Stimulated activated CD8-positive, alpha-beta memory T cell treated with anti-CD3 and anti-CD28 coated beads, Interleukin-2, amount 100 ng/mL, for 1 hour (primary cell): ENCODE measurements at places on chromosomes 16 and 17.

DNA sequence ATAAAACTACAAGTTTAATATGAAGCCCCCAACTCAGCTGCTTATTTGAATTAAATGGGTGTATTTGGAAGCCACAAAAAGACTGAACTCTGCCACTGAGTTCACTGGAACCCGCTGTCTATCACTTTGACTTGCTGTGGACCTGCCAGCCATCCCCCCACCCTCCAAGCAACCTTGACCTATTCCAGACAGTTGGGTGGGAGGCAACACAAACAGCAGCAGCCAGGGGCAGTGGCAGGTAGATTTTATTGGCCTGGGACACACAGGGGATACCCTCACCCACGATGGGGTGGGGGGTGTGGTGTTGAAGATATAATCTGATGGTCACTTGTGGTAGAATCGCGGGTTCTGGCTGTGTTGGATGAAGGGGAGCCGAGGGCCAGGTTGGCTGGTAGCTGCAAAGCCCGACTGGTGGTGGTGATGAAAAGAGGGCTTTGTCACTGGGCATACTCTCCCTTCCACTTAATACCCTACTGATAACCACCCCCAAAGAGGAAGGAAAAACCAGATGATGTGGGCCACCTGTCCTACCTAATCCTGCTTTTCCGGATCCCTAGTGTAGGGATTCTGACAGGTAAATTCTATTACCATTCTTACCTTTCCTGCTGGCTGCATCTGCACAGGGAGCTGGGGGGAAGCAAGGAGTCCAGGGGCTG is 2.6 kb downstream of the GPS2 start:
- DNase-seq: no peak

- no peak for DNase-seq
Observed at GRCh38 chr16:592518-593306, 2.8 kb downstream of the RAB40C start.

- no peak for DNase-seq
Observed at GRCh38 chr16:58655215-58655596, 25.6 kb upstream of the CNOT1 start.

DNA sequence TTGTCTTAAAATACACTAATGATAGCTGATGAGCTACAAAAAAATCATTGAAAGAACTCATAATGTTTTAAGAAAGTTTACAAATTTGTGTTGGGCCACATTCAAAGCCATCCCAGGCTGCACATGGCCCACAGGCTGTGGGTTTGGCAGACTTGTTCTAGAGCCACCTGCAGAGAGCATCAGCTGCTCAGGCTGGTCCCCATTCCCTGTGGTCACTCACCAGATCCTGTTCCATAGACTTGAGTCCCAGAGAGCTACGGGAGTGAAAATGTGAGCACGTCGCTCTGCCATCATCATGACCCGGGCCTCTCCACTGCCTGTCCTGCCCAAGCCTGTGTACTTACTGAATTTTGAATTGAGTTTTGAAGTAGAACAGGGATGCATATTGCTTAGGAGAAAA is 6.9 kb downstream of the SLC26A11 start:
- no peak for DNase-seq

DNA sequence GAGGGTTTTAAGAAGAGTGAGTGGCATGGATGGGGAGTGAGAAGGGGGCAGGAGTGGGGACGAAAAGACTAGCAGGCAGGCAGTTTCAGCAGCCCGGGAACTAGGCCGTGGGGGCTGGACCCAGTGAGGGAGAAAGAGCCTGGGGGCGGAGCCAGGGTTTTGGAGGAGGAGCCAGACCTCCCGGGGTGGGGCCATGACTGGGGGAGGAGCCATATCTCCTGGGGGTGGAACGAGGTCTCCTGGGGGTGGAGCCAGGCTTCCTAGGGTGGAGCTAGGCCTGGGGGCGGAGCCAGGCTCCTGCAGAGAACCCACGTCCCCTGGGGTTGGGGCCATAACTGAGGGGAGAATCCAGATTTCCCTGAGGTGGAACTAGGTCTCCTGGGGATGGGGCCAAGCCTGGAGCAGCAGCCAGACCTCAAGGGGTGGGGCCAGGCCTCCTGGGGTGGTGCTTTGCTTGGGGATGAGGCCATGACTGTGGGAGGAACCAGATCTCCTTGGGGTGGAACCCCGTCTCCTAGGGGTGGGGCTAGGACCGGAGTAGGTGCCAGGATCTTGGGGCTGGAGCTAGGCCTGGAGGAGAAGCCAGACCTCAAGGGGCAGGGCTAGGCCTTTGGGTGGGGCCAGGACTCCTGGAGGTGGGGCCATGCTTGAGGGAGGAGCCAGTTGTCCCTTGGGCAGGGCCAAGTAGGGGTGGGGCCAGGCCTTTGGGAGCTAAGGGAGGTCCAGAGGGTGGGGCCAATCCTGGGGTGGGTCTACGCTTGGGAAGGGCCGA is 41.7 kb upstream of the JPH3 start:
- no peak for DNase-seq

GRCh38 chr17:79160980-79161636 is 86.5 kb downstream of the ENGASE start:
- DNase-seq: no peak

- DNase-seq: no peak
Observed at GRCh38 chr17:3566551-3566950, 8.9 kb upstream of the TRPV3 start.

GRCh38 chr16:16021988-16022682 is 72.7 kb downstream of the ABCC1 start:
- no peak for DNase-seq

DNA sequence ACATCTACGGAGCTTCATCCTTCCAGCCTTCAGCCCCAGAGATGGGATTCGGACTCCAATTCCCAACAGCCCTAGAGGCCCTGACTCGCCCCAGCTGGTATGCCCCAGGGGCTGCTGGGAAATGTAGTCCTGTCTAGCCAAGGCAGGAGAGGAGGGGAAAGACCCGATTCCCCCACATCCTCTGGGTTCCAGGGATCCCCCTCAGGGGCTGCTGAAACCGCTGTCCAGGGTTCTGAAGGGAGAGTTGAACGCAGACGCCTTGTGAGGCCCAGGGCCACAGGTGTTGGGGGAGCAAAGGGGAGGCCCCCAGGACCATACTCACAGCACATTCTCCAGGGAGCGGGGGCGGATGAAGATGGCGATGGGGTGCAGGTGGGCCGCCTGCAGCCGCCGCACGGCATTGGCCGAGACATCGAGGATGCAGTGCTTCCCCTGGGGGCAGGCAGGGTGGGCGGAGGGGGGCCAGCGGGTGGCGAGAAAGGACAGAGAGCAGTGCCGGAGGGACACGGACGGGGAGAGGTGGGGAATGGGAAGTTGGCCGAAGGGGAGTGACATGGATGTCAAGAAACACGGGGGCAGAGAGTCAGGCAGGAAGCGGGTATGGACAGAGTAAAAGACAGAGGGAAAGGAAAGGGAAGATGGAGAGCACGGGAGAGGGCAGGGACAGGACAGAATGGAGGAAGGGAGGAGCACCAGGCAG is 12.6 kb upstream of the ASGR1 start:
- DNase-seq: no peak

DNA sequence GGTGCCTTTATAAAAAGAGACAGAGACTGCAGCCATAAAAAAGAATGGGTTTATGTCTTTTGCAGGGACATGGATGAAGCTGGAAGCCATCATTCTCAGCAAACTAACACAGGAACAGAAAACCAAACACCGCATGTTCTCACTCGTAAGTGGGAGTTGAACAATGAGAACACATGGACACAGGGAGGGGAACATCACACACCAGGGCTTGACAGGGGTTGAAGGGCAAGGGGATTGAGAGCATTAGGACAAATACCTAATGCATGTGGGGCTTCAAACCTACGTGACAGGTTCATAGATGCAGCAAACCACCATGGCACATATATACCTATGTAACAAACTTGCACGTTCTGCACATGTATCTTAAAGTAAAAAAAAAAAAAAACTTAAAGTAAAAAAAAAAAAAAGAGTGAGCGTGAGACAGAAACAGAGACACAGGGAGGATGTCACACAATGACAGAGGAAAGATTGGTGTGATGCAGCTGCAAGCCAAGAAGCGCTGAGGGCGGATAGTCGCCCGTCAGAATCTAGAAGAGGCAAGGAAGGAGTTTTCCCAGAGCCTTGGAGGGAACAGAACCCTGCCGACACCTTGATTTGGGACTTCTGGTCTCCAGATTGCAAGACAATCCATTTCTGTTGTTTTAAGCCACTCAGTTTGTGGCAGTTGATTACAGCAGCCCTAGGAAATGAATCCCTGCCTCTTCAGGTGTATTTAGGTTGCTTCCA is 27.4 kb upstream of the TNS4 start:
- DNase-seq: no peak
